Fibroblast of upper back skin (primary cell): ENCODE measurements at places on chromosomes 3 and 15.

DNA sequence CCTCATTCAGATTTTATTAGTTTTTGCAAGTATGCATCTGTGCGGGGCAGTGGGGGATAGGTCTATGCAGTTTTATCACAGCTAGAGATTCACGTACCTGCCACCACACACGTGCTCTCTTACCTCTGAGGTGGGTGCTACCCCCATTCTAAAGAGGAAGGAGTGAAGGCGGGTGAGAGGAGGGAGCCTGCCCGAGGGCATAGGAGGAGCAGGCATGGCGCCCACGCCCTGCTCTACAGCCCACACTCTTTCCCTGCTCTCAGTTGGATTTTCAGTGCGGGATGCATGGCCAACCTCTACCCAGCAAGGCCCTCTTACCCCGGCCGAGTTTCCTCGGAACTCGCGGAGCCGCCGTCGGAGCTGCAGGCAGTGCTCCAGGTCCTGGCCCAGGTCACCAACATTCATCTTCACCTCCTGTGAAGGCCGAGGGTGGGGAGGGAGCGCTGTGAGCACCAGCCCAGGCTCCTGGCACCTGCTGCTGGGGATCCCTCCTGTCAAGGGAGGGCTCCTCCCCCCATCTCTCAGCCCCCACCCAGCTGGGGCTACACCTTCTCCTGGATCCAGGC is 26.9 kb downstream of the PLA2G4B start:
- no peak for DNase-seq

- no peak for DNase-seq
These were observed 9.7 kb downstream of the TNFSF10 start for GRCh38 chr3:172513488-172513887.

DNA sequence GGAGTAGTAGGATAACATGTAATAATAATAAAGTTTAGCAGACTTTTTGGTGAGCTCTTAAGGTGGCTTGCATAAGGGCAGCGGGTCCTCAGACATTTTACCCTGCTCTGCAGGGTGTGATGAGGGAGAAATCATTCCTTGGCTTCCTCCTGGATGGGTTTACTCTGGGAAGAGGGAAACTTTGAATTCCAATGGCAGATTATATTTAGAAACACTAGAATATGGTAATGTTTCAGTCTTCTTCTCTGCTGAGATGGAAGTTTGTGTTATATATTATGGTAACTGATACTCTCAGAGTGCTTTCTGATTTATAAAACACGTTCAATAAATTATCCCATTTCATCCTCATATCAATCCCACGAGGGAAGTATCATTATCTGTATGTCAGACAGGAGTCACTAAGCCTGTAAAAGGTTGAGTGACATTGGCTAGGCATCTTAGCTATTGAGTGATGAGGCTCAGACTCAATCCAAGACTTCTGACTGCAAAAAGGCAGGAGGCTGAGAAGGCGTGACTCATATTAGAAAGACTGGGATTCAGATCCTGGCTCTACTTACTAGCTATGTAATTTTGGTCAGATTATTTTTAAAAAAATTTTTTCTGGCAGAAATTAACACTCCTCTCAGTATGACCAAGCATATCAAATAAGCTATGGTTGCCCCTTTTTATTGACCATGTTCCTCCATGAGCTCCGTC is 19.3 kb downstream of the PDIA5 start:
- peak; percentile 33 for DNase-seq

- no peak for DNase-seq
These were observed 226.0 kb upstream of the GOLGA6L4 start for GRCh38 chr15:84009616-84010015.

DNA sequence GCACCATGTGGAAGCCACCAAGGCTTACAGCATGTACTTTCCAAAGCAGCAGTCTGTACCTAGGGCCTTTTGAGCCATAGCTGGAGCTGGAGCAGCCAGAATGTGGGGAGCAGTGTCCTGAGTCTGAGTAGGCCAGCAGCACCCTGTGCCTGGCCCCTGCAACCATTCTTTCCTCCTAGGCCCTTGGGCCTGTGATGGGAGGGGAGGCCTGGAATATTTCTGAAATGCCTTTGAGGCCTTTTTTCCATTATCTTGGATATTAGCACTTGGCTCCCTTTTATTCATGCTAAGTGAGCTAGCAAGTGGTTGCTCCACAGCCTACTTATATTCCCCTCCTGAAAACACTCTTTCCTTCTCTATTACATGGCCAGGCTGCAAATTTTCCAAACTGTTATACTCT is 28.1 kb downstream of the TRIM42 start:
- DNase-seq: no peak

DNA sequence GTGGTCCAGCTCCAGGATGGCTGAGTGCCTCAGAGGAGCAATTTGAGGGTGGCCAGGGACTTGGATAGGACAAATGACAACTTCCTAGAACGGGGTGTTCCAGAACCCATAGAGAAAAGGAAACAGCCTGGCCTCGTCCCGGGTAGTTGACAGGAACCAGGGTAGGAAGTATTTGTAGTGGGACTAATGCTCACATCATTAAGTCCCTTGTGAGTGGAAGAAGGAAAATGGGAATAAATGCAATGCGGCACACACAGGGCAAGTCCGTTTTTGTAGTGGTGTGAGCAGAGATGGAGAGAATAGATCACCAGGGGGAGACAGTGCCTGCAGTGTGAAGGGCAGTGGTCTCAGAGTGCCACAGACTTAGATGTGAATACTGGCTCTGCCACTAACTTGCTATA is 19.6 kb downstream of the TIMP4 start:
- peak; percentile 68 for DNase-seq

GRCh38 chr3:57818772-57819171 is 62.7 kb downstream of the SLMAP start:
- no peak for DNase-seq

- DNase-seq: no peak
These were observed 77.0 kb downstream of the P3H2 start for GRCh38 chr3:190043741-190044140.

GRCh38 chr15:39629371-39629770 is 48.5 kb downstream of the THBS1 start:
- no peak for DNase-seq

DNA sequence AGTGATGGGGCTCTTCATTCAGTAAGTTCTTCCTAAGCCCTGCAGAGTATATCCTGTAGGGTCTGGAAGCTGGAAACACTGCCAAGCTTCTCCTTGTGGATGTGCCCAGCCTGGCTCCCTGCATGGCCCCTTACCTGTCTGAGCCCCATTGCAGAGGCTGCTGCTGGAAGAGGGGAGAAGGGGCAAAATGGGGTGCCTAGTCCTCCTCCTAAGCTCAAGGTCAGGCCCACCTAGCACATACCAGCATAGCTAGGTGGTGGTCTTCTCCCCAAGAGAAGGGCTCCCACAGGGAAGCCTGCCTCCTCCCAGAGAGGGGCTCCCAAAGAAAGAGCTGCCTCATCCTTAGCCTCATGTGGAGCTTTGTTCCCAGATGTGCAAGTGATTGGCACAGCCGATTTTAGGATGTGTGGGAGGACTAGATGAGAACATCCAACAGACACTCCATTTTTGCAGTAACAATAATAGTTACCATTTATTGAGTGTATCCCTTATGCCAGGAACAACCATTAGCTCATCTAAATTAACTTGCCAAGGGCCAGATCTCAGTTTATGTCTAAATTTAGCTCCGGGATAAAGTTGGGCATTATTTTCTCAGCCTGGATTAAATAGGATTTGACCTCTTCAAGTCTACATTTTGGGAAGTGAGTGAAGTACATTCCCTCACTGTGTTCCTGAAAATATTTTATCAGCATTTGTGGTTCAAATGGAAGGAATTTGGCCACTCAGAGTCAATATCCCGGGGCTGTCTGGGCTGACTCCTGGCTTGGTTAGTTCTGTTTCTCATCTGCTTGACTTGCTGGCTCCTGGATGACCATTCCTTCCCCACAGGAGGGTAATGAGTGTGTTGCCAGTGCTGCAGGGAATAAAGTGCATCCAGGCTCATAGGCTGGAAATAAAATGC is 291.1 kb upstream of the ROPN1 start:
- peak; percentile 21 for DNase-seq

- no peak for DNase-seq
These were observed 11.6 kb downstream of the RMDN3 start for GRCh38 chr15:40743485-40743901.

- peak; percentile 69 for DNase-seq
These were observed 106.7 kb downstream of the GHSR start for GRCh38 chr3:172341482-172342059.

DNA sequence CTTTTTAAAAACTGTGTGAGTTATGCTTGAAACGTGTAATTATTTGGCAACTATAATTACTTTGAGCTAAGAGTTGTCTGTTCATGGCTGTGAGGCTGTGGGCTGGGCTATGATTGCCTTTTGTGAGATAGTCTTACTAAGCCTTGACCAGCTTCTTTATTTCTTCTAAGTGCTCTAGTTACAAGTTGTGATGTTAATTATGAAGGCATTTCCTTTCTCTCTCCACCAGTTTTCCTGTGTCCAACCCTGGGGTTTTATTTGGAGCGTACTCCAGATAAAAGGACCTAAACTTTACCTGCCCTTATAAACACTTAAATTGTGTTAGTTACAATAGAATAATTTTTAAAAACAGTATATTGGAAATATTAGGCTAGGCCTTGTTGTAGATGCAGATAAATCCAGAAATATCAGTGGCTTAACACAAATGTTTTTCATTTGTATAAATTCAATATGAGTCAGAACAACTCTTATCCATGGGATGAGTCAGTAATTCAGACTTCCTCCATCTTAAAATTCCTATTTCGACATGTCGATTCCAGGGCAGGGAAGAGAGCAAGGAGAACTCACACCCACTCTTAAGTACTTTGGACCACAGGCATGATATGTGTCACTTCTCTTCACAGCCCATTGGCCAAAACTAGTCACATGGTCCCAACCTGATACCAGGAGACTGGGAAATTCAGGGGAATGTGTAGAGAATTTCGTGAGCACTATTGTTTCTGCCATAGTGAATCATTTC is 17.0 kb downstream of the TMEM62 start:
- peak; percentile 92 for DNase-seq

GRCh38 chr15:33894193-33894592 is 74.1 kb upstream of the CHRM5 start:
- no peak for DNase-seq
